NCI-H187 (cell line): ENCODE measurements at places on chromosomes 5 and 9.

GRCh38 chr5:133785182-133785581 is 172.8 kb upstream of the FSTL4 start:
- DNase-seq: no peak

- DNase-seq: no peak
These were observed 681.4 kb downstream of the NR2F1-AS1 start for GRCh38 chr5:92899611-92900010.

- no peak for DNase-seq
These were observed 50.9 kb upstream of the FAM169A start for GRCh38 chr5:74916831-74917710.

- DNase-seq: no peak
These were observed 121.0 kb downstream of the PDZD2 start for GRCh38 chr5:31759925-31760324.

DNA sequence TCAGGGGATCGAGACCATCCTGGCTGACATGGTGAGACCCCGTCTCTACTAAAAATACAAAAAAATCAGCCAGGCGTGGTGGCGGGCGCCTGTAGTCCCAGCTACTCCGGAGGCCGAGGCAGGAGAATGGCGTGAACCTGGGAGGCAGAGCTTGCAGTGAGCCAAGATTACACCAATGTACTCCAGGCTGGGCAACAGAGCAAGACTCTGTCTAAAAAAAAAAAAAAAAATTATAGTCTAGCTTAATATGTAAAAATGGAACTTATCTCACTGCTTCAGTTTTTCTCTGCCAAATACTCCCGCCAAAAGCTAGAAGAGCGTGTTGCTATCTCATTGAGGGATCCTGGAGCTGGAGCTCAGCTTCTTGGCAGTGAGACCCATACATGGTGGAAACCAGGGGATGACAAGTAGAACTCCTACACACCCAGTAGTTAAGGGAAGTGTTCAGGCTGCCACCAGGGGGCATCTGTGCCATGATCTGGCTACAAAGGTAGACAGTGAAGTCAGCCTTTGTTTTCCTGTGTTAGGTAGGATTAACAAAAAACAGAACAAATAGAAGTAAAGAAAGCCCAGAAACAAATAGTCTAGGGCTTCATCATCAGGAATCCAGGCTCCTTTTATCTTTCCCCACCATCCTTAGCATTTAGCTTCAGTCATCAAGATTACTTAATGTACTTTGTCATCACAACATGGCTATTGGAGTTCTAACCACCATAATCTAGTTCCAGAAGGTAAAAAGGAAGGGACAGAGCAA is 33.6 kb upstream of the GLIPR2 start:
- DNase-seq: peak; percentile 4

DNA sequence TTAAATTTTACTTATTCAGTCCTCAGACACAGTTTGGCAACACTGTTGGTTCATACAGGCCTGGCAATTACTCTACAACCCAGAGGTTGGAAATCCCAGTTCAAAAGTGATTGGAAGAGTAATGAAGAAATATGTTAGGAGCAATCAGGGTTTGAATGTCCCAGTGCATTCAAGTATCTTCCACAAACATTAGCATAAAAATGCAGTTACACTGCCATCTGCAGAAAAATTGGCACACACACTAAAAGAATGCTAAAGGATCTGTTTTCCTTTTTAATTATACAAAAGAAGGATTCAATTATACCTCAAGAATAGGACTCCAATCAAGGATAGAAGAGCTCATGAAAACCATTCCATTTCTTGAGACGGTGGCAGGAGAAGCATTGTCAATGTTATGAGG is 130.2 kb downstream of the DNAH5 start:
- DNase-seq: no peak

- DNase-seq: no peak
These were observed 8.3 kb downstream of the RFX3 start for GRCh38 chr9:3517377-3518048.

GRCh38 chr5:181063514-181063913 is 23.4 kb downstream of the BTNL9 start:
- DNase-seq: no peak

- DNase-seq: no peak
These were observed 42.9 kb upstream of the MEF2C start for GRCh38 chr5:88925692-88926490.

DNA sequence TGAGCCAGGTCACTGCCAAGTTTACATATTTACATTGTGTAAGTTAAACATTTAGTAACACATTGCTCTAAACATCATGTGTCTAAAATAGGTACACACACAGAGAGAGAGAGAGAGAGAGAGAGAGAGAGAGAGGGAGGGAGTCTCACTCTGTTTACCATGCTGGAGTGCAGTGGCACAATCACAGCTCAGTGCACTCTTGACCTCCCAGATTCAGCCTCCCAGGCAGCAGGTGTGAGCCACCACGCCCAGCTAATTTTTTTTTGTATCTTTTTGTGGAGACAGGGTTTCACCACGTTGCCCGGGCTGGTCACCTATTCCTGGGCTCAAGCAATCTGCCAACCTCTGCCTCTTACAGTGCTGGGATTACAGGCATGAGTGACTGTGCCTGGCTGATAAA is 1045.3 kb downstream of the TLE1 start:
- DNase-seq: no peak

- DNase-seq: no peak
These were observed 47.2 kb downstream of the CMYA5 start for GRCh38 chr5:79736528-79737514.

DNA sequence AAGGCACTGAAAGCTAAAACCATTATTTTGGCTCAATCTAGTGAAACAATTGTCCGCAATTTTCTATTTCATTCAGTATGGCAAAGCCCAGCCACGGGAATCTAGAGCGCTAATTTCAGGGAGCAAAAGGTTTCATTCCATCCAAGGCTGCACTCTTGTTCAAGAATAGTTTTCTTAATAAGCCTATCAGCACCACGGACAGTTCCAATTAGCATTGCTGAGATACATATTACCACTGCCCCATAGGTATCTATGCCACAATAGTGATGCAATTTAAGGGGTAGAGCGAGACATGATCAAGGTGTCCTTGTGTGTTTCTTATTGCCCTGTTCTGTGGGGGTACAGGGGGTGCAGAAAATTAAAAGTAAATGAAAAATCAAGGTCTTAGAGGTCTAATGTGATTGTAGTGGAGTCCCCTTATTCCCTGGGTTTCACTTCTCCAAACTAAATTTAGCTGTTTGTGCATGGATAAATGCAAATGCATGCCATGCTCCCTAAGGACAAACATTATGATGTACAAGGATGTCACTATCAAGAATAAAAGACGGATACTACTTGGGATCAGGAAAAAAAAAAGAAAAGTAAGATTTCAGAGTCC is 45.5 kb downstream of the SPOCK1 start:
- no peak for DNase-seq
